Activated CD4-positive, alpha-beta T cell treated with anti-CD3 and anti-CD28 coated beads for 4 hours (primary cell): ENCODE measurements at places on chromosomes 16 and 17.

- no peak for DNase-seq
Measured at GRCh38 chr16:88442383-88442726, 10.7 kb upstream of the ZFPM1 start.

GRCh38 chr17:35666070-35666469 is 65.4 kb upstream of the RASL10B start:
- no peak for DNase-seq

GRCh38 chr16:21265104-21265837 is 12.8 kb downstream of the CRYM start:
- no peak for DNase-seq

DNA sequence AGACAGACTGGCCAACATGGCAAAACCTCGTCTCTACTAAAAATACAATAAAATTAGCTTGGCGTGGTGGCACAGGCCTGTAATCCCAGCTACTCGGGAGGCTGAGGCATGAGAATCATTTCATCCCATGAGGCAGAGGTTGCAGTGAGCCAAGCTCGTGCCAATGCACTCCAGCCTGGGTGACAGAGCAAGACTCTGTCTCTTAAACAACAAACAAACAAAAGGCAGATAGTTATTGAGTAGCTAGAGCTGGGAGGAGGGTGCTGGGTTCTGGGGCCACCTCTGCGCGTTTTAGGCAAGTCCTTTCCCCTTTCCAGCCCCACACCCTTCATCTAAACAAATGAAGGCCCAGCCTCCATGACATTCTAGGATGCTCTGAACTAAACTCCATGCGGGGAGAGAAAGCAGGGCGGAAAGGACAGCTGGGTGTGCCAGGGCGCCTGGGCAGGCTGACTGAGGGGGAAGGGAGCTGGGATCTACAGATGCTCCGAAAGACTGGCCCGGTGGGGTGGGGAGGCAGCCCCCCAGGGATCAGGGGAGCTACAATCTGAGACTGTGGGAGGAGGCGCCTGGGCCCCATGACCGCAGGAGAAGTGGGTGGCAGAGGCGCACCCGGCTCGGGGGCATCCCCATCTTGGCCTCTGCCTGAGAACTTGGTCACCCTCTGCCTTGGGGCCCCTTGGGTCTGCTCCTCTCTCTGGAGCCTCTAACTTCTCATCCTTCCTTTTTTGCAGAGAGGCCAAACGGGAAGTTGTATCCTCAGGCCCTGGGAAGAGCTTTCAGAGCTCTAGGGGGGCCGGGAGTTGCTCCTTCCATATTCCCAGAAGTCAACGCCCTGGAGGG is 910 bp downstream of the ITGAL start:
- DNase-seq: peak; percentile 48

DNA sequence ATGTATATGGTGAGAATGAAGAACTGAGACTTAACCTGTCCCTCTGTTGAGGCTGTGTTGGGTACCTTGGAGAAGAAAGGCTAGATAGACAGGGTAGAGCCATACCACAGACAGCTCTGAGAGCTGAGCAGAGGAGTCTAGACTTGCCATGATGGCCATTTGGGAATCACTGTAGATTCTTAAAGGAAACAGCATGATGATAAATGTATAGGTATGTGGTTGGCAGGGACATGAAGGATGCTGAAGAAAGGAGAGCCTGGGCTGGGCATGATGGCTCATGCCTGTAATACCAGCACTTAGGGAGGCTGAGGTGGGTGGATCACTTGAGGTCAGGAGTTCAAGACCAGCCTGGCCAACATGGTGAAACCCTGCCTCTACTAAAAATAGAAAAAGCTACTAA is 114.4 kb upstream of the HAS3 start:
- no peak for DNase-seq

GRCh38 chr16:51035110-51035498 is 116.0 kb downstream of the SALL1 start:
- DNase-seq: no peak

GRCh38 chr17:80605326-80606066 is 60.9 kb downstream of the RPTOR start:
- peak; percentile 57 for DNase-seq

DNA sequence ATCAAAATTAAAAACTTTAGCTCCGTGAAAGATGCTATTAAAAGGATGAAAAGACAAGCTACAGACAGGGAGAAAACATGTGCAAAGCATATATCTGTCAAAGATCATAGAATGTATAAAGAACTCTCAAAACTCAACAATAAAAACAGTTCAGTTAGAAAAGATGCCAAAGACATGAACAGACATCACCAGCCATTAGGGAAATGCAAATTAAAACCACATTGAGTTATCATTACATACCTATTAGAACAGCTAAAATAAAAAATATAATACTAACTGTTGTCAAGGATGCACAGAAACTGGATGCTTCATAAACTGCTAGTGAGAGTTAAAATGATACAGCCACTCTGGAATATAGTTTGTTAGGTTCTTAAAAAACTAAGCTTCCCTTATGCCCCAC is 58.8 kb downstream of the NFATC3 start:
- DNase-seq: no peak

GRCh38 chr17:64230791-64231408 is 32.2 kb downstream of the TEX2 start:
- DNase-seq: no peak

DNA sequence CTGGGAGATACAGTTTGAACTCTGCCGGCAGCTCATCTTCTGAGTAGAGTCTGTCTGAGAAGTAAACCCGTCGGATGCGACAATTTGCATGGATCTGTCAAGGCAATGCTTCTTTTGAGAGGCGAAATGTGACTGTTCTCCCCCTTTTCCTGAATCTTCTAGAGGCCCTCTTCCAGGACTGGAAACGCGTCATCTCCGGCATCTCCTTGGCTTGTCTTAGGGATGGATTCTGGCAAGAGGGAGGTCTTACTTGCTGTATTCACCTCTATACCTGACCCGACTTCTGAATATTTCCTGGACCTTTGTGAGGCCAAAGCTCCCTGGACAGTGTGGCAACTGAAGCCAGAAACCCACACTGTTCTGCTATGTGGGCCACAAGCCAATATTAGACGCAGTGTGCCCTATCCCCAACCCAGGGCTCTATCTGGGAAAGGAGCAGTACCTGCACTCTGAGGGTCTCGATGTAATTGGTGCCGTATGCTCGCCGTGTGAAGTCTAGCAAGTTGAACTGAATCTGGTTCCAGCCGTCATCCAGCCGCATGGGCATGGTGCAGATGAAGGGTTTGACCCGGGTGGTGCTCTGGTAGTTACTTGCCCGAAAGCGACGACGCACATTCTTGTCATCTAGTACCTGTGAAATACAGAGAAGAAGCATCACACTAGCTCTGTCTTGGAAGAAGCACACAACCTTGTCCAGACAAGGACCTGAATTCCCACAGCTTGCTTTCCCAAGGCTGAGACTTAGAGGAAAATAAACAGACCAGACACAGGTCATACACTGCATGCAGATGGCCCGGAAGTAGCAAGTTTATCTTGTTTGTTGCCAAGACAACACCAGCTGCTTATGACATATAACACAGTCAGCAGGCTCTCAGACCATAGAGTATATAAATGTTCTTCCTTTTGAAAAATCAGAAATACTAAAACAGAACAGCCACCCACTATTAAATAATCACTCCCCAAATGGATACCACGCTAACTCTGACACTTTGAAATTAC is 14.1 kb downstream of the CFAP20 start:
- DNase-seq: no peak

DNA sequence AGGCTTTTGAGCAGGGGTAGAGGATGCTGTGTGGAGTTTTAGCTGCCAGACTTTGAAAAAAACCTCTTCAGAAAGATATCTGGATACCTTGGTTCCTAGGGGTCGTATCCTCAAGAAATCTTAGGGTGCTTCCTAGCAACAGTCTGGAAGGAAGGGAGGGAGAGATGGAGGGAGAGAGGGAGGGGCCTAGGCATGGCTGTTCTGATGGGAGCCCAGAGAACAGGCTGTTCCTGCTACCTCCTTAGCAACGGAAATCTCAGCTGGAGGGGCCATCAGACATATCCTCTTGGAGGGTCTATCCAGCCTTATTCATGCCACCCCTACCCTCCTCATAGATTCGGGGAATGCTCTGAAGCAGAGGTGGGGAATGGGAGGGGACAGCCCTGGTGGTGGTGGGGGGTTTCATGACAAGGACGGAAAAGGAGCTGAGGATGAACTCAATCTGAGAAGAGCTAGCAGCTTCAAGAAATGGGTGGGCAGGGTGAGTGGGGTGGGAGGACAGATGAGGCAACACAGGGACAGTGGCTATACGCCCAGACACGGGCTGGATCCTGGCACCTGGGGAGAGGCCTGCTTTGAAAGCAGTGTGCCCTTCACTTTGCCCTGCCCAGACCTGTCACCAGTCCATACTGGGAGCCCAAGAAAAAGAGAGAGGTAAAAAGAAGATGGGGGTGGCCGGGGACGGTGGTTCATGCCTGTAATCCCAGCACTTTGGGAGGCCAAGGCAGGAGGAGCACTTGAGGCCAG is 2.9 kb upstream of the THRA start:
- DNase-seq: no peak

DNA sequence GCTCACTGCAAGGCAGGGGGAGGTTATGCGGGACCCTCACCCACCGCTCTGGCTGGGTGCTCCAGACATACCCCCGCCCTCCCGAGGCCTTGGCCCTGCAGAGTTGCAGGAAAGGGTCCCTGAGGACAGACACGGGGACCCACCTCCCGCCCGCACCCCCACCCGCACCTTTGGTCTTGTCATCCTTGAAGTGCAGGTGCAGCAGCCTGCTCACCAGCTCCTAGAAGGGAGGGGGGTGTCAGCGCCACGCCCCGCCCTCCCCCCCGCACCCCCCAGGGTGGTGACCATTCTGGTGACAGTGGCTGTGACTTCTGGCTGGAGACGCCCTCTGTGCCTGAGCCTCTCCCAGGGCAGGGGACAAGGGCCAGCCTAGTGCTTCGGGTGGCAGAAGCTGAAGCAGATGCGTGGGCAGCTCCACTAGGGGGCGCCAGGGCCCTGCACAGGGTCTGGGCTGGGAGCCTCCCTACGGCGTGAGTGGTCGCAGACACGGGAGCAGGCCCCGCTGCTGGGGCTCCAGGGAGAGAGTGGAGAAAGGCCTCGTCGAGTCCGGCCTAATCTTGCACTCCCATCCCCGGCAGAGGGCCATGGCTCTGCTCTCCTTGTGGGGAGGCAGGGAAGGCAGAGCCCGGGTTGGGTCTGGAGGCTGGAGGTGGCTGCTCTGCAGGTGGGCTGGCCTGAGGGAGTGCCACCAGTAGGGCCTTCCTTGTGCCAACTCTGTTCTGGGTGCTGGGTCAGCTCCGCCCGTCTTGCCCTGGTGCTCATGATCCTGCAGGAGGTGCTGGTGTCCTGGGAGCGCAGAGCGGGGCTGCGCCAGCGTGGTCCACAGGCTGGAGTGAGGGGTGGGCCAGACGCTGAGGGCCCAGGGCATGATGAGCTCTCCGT is 2.7 kb downstream of the CENPX start:
- peak; percentile 59 for DNase-seq

GRCh38 chr16:82801361-82801760 is 174.6 kb downstream of the CDH13 start:
- no peak for DNase-seq

GRCh38 chr16:66152181-66152580 is 214.3 kb upstream of the CDH5 start:
- DNase-seq: no peak

GRCh38 chr17:32672711-32673110 is 185.9 kb downstream of the CDK5R1 start:
- no peak for DNase-seq

DNA sequence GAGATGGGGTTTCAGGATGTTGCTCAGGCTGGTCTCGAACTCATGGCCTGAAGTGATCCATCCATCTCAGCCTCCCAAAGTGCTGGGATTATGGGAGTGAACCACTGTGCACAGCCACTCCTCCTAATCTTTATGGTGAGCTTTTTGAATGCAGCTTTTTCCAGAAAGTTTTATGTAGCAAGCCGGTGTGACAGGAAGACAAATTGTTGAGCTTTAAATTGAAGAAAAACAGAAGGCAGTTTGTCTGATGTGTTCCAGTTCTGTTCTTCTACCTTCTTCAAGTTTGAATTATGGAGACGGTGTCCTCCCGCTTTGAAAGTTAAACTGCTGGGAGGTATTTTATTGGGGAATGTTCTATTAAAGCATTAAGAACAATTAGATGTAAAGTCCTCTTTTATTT is 177.1 kb downstream of the SNX29 start:
- no peak for DNase-seq

GRCh38 chr16:88068476-88069396 is 117.5 kb downstream of the BANP start:
- no peak for DNase-seq

DNA sequence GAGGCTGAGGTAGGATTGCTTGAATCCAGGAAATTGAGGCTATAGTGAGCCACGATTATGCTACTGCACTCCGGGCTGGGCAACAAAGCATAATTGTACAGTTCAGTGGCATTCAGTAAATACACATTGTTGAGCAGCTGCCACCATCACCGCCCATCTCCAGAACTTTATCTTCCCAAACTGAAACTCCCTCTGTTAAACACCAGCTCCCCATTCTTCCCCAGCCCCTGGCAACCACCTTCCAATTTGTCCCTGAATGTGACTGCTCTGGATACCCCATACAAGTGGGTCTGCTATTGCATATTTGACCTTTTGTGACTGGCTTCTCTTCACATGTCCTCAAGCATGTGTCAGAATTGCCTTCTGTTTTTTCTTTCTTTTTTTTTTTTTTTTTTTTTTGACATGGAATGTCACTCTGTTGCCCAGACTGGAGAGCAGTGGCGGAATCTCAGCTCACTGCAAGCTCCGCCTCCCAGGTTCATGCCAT is 2.9 kb downstream of the RPL38 start:
- DNase-seq: no peak

DNA sequence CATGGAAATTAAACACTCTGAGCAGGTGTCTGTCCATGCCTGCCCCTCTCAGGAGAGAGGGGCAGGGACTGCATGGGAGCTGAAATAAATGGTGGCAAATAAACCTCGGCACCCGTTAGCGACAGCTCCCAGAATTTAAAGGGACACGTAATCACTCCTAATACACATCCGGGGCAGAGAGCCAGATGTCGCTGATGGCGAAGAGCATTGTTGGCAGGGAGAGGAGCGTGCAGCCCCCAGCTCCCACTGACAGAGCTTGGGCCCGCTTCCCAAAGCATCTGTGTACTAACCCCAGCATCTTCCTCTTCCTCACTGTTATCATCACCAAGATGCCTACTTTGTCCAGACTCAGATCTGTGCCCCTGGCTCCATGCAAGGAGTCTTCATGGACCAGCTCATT is 85.8 kb downstream of the IRX5 start:
- DNase-seq: no peak

- DNase-seq: no peak
Measured at GRCh38 chr16:75556431-75556950, 439 bp upstream of the TMEM231 start.
